ENCODE measurements at places on chromosomes 16 and 17.

GRCh38 chr17:57562184-57562698 lies 182.9 kb downstream of the CCDC182 start:
- DNase-seq = no peak

GRCh38 chr16:9094011-9094846 lies 2.8 kb downstream of the HAPSTR1 start:
- no peak for DNase-seq

DNA sequence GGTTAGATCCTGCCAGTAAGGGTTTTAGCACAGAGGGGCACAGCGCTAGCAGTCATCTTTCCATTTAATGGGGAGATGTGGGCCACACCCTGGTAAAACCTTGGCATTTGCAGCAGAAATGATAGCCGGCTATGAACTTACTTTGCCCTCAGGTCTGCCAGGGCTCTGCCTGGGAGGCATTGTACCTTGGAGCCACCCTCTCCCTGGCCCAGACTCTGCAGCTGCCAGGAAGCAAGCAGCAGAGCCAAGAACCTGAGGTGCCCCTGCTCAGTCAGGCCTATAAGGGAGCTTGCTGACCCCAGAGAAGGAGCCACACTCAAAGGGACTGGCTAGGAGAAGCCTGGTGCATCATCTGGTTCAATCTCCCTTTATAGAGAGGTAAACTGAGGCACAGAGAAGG lies 23.7 kb upstream of the PHF12 start:
- DNase-seq = no peak

- no peak for DNase-seq
Measured at GRCh38 chr17:78621720-78622490, 44.7 kb upstream of the DNAH17 start.

- DNase-seq = no peak
Measured at GRCh38 chr16:9976601-9977000, 205.6 kb downstream of the GRIN2A start.

DNA sequence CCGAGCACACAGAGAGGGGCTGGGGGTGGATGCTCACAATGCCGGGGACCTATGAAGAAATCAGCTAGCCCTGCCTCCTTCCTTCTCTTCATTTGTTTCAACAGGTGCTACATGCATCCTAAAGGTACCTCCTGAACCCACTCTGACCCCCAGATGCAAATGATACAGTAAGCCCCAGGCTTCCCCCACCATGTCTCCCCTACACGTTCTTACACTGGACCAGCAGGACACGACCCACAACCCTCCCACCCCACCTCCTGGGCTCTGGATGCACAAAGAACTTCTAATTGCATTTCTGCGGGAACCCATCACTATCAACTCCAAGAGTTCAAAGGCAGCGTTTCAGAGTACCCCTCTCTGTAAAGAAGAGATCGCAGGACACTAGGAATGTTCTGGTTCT lies 2.1 kb downstream of the XYLT1 start:
- no peak for DNase-seq

DNA sequence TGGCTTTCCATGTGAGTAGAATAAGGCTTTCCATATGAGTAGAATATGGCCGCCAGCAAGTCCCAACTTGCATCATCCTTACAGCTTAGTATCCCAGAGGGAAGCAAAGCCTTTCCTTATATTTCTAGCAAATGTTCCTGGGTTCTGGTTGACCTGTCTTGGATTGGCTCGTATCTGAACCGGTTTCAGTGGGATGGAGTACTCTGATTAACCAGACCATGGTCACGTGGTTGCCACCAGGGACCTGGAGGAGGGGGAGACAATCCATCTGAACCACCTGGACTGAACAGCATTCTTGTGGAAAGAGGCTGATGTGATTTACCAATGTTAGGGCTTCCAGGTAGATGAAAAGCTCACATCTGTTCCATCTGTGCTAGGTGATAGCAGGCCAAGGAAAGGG lies 89.0 kb downstream of the SHISA6 start:
- DNase-seq = no peak

DNA sequence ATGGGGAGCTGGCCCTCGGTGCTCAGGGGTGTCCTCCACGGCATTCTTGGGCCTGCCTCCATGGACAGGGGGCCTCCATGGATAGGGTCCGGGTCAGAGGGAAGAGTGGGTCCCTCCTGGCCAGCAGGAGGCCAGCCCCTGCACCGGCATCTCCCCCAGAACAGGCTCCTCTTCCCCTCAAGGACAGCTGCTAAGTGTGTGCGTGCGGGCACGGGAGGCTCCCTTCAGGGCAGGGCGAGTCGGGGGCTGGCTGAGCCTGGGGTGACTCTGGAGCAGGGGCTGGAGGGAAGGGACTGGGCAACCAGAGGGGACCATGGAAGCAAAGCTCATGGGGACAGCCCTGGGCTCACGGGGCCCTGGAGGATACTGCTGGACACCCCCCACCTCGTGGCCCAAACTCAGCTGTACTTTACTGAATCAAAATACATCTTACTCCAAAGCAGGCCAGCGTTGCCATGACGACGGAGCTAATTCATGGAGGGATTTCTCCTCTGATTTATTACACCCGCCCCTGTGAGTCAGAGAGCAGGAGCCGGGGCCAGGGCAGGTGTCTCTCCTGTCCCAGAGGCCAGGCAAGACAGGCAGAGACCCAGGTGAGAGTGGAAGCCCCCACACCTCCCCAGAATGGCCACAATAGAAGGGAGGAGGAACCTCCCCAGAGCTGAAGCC lies 2.1 kb downstream of the CASKIN1 start:
- DNase-seq = no peak

DNA sequence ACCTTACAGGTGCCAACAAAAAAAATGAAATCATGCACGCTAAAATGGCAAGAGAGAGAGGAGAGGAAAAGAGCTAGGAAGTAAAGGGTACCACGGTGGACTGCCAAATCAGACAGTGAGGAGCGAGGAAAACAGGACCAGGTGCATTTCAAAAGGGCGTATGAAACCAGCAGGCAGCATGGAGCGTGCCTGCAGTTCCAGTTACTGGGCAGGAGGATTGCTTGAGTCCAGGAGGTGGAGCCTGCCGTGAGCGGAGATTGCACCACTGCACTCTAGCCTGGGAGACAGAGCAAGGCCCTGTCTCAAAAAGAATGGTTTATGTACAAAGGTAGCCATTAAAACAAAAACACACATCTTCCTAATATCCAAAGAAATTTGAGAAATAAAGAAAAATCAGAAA lies 16.4 kb downstream of the USP36 start:
- DNase-seq = no peak

- DNase-seq = no peak
Measured at GRCh38 chr17:79465011-79465680, 145.7 kb downstream of the RBFOX3 start.

- DNase-seq = no peak
Measured at GRCh38 chr17:72386619-72387237, 265.9 kb downstream of the SOX9 start.

GRCh38 chr17:81644976-81645952 lies 8.3 kb downstream of the TSPAN10 start:
- DNase-seq = no peak

DNA sequence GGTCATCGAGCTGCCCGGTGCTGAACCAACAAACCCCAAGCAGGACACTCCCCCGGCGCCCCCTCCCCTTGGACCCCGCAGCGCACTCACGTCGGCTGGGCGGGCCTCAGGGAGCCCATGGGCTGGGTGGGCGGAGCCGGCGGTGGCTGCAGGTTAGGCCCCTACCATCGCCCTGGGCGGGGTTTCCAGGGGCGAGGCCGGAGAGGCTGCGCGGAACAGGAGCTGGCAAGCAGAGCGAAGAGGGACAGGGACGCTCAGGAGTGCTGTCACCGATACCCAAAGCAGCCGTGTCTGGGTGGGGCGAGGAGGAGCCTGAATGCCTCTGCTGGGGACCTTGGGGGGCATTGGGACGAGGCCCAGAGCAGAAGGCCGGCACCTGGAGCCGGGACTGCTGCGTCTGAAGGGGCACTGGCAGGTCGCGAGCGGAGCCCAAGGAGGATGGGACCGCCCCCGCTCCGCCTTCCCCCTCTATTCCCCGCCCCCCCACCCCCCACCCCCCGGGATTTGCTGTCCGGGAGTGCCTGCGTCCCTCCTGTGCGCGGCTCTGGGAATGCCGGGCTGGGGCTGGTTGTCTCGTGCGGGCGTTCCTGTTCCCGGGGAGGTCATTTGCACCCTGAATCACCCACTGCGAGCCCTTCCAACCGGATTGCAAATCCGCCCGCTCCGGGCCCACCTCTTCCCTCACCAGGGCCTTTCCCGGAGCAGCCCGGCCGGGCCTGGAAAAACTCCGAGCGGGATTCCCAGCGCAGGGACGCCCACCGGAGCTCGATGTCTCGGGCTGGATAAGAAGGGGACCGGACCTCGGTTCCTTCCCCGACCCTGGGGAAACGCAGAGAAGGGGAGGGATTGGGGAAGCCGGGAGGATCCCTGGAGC lies 902 bp downstream of the ARHGAP27 start:
- no peak for DNase-seq

GRCh38 chr17:80219013-80219762 lies 945 bp downstream of the SGSH start:
- DNase-seq = peak; percentile 27

DNA sequence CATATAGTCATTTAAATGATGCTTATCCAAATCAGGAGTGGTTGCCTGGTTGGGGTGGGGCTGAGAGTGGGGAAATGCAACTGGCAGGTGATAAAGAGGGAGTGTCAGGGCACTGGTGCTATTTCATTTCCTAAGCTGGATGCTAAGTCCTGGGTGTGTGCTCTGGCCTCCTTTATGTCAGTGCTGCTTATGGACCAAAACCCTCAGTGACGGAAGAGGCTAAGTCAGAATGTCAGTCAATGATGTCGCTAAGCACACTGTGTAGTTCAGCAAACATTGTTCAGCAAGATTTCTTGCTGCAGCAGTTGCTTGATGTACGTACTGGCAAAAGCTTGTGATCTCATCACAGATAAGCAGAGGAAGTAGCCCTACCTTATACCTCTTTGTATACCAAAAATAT lies 16.4 kb upstream of the FLCN start:
- no peak for DNase-seq

DNA sequence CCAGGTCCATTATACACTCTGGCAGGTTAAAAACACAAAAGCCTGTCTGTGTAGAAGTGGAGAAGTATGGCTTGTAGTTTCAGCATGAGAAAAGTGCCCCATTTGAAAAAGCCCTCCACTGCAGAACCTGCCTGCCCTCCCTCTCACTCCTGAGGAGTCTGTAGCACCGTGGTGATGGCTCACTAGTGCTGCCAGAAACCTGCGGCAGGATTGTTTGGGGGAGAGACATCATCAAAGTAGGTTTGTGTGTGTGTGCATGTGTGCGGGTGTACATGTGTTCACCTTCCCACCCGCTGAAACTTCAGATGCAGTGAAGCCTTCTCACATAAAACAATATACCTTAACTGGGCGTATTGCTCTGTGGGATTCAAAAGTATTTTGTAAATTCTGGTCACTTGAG lies 26.9 kb downstream of the NDEL1 start:
- DNase-seq = no peak

GRCh38 chr17:81239714-81240555 lies 817 bp downstream of the NDUFAF8 start:
- no peak for DNase-seq

GRCh38 chr17:82477934-82478333 lies 19.4 kb downstream of the NARF start:
- no peak for DNase-seq

DNA sequence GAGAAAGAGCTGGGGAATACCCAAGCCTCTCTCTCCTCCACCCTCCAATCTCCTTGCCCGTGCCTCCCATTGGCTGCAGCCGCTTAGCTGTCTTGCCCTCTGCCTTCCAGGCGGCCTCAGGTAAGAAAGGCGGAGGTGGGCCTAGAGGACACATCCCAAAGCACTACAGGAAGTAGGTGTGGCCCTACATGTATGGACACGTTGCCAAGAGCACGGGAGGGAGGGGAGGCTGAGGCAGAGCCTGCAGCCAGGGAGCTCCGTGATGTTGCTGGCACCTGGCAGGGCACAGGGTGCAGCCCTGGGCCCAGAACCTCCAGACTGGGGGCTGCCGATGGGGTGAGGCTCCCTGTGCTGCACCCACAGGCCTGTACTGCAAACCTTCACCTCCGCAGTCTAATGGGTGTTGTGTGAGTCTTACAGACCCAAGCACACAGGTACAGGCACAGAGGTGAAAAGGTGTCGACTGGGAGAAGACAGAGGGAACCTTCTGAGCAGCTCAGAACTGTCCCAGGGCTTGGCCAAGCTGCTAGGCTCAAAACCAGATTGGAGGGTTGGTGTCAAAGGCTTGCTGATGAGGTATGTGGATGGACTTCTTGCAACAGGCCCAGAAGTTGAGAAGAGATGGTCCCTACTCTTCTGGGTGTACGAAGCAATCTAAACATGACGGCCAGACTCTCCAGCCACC lies 23.5 kb upstream of the FOXK2 start:
- DNase-seq = no peak

GRCh38 chr17:958712-959451 lies 20.7 kb downstream of the NXN start:
- DNase-seq = no peak

DNA sequence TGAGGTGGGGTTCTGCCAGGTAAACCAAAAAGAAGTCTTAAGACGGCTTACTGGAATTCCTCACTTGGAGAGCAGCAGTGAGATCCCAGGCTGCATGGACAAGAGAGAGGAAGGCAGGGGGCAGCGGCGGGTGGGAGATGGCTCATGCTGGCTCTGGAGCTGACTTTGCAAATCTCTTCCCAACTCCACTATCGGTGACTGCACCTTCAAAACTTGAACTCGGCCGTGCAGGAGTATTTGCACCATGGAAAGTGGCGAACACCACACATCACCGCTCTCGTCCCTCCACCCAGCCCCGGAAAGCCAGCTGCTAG lies 16.7 kb downstream of the CA5A start:
- DNase-seq = no peak

GRCh38 chr16:88606148-88606757 lies 32.1 kb upstream of the IL17C start:
- DNase-seq = no peak

GRCh38 chr16:27383556-27384243 lies 18.3 kb upstream of the IL21R start:
- DNase-seq = no peak

GRCh38 chr17:8322061-8322460 lies 12.0 kb downstream of the ARHGEF15 start:
- DNase-seq = no peak

GRCh38 chr17:18004884-18005305 lies 32.2 kb downstream of the DRC3 start:
- DNase-seq = no peak

- DNase-seq = no peak
Measured at GRCh38 chr16:75252946-75253911, 1.8 kb upstream of the BCAR1 start.

- no peak for DNase-seq
Measured at GRCh38 chr16:11094075-11094856, 149.9 kb downstream of the CLEC16A start.

DNA sequence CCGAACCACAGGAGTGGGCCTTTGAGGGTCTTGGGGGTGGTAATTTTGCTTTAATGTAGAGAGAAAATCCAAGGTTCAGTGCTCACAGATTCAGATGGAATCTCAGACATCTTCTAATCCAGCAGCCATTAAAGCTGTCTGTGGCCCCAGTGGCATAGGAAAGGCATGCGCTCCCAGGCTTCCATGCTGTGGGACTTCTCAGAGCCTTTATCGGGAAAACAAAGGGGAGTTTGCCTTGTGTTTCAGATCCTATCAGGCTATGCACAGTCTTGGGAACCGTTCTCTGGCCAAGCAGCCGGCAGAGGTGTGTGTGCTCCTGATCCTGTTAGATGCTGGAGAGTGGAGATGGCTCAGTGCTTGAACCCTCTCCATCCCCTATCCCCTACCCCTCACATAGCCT lies 7.8 kb downstream of the ADGRG1 start:
- DNase-seq = no peak
